Naive thymus-derived CD8-positive, alpha-beta T cell (primary cell): ENCODE measurements at places on chromosomes 6 and 20. TPM values are rescaled to one million over a fixed set of nuclear protein-coding genes. Genes with fewer than 3 reads are reported as not detected.

- no peak for DNase-seq
Observed at GRCh38 chr6:24981386-24981760, 45.6 kb upstream of the RIPOR2 start.

- no peak for DNase-seq
Observed at GRCh38 chr6:167219967-167220512, 62.3 kb upstream of the GPR31 start.

Gene DOK5
- total RNA-seq: not detected

GRCh38 chr20:49278818-49279676 is 1.2 kb upstream of the ZNFX1 start:
- DNase-seq: no peak

Gene RSPH9
- not detected for total RNA-seq

- DNase-seq: no peak
Observed at GRCh38 chr20:34979366-34980153, 23.9 kb downstream of the MYH7B start.

DNA sequence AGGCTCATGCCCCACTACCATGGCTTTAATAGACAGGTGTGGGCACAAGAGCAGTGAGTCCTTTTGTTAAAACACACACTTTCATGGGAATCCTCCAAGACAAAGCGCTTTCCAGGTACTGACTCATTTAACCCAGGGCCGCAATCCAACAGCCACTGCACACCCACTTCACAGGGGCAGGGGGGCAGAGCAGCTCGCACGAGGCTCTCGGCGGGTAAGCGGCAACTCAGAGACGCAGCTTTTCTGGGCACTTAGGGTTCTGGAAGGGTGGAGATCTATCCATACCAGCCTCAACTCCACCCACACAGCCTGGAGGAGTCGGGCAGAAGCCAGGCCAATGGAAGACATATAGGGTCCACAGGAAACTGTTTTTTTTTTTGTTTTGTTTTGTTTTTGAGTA is 28.6 kb downstream of the PSMG4 start:
- no peak for DNase-seq

DNA sequence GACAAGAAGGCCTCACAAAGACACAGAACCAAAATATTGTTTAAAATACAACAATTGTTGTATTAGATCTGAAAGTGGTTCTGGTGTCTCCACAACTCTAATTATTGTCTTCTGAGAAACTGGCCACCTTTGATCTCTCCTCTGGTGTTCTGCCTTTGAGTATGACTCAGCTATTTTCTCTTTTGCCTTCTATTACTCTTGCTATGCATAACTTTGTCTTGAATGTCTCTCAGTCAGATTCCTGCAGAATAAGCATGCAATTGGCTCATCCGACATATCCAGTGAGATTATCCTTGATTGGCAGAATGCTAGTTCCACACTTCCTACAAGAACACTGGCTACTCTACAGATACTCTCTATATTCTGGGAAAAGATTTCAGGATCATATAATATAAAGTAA is 14.3 kb upstream of the EPM2A start:
- no peak for DNase-seq

GRCh38 chr6:144729502-144729901 is 444.4 kb downstream of the UTRN start:
- DNase-seq: no peak

DNA sequence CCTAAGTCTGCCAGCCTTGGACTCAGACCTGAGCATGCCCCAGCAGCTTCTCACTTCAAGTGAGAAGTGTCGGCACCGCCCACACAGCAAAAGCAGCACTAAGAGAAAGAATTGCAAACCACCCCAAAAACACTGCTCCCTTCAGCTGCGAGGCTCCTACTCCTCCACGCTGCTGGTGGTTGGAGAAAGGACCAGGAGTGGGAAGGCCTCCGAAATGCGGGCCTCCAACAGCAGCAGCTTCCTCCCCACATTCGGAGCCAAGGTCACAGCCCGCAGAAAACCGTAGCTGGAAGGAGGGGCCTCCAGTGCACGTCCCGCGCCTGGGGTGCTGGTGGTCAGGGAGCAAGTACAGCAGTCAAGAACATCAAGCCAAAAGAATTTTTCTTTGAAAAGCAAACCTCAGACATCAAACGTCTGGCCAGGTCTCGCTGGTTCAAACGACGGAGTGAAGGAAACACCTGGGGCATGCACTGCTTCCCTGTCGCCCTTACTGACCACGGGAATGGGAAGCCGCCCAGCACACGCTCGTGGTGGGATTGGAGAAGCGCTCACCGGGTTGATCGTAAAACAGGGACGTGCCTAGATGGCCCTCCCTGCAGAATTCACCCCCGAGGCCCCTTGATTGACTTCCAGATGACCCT is 185.6 kb upstream of the CST7 start:
- no peak for DNase-seq

- DNase-seq: no peak
Observed at GRCh38 chr20:20761301-20761700, 48.9 kb upstream of the RALGAPA2 start.

Gene FGD2
- total RNA-seq: 7.2 TPM

Gene PPP1R3D
- 8.1 TPM for total RNA-seq

DNA sequence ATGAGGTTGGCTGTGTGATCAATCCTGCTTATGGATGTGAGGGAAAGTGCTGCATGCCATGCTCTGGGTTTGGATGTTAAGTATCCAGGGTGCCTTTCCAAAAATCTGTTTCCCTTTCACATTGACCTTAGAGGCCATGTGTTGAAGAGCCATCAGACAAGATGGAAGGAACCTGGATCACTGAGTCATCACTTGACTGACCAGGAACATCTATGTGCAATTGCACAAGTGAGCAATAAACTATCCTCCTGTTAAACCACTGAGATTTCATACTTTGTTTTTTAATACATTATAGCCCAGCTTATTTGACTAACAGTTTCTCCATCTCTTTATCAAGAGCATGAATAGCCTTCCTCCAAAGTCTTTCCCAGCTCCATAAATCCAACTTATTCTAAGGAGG is 17.8 kb upstream of the TMEM14A start:
- no peak for DNase-seq

DNA sequence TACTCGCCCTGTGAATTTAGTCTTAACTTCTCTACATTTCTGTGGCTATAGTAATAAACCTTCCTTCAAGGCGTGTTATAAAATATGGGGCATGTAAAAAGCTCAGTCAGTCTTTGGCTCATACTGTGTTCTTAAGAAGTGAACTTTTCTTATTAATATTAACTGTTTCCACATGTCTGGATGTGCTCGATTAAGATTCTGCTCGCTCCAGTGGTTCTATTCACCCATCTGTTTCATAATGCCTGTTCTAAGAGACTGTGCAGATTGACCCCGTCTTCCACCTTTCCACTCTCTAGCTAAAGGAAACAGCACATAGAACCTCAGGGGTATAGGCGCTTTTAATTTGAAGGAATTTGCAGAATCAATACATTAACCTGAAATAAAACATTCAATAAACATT is 99.9 kb downstream of the L3MBTL3 start:
- DNase-seq: no peak

DNA sequence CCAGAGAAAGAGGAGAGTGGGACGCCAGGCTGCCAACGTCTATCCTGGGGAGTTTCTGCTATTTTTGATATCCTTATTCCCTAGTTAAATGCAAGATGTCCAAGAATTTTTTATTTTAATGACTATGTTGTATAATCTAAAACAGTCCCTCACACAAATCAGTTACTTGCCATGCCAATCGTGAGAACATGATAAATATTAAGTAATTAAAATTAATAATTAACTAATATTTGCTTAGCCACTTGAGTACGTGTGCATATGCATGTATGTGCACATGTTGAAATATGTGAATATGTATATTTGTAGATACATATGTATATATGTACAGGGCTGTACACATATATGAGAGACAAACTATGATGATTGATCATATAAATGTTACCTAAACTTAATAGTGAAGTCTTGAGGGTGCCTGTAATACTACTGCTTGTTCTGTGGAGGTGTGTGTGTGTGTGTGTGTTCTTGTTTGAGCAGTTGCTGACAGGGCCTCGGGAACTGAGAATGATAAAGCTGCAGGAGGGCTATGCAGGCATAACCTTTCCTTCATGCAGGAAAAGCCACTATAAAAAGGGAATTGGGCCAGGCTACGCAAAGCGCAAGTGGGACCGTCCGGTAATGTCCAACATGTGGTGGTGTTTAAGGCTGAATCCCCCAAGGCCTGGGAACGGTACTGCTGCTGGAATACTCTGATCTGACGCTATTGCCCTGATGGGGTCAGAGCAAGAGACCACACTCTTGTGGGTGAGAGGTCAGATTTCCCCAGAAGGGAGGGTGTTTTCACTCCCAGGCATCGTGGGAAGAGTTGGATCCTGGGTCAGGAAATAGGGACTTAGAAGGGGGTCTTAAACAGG is 148.3 kb upstream of the TBX18 start:
- DNase-seq: no peak

GRCh38 chr6:129901910-129902309 is 40.8 kb upstream of the TMEM244 start:
- no peak for DNase-seq

DNA sequence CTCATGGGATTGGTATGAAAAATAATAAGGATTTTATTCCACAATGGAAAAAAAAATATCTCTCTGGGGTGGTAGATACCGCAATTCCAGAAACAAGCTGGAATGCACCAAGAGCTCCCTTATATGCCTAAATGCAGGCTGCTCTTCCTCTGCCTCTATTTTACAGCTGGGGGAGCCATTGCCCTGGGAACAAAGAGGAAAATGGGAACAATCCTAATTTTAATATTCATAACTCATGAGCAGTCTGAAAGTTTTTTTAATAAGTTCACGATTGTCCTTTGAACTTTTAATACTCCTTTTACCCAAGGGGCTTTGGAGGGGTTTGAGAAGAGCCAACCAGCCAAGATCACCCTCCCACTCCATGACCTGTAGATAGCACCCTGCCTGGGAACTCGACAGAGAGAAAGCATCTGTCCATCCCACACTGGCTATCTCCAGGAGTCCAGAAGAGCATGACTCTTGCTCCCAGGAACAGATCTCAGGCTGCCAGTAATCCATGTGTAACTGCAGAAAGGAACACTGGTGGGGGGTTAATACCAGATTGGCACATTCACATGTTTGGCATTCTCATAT is 74.7 kb downstream of the CD83 start:
- DNase-seq: no peak

DNA sequence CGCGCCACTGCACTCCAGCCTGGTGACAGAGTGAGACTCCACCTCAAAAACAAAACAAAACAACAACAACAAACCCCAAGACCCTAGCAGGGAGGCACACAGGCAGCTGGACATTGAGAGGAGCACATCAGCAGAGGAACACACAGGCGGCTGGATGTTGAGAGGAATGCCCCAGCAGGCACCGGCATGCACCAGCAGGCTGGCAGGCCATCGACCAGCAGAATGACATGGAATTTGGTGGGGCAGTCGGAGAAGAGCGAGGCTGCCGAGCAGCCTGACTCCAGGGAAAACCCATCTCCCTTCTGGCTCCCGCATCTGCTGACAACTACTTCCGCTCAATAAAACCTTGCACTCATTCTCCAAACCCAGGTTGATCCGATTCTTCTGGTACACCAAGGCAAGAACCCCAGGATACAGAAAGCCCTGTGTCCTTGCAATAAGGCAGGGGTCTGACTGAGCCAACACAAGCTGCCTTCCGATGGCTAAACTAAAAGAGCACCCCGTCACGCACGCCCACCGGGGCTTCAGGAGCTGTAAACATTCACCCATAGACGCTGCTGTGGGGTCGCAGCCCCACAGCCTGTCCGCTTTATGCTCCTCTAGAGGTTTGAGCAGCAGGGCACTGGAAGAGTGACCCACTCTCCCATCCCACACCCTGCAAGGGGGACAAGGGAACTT is 60.2 kb downstream of the SLC22A23 start:
- no peak for DNase-seq

- DNase-seq: no peak
Observed at GRCh38 chr6:47447722-47448121, 29.9 kb upstream of the CD2AP start.

GRCh38 chr6:32501016-32501415 is 29.1 kb downstream of the HLA-DRB5 start:
- DNase-seq: no peak

DNA sequence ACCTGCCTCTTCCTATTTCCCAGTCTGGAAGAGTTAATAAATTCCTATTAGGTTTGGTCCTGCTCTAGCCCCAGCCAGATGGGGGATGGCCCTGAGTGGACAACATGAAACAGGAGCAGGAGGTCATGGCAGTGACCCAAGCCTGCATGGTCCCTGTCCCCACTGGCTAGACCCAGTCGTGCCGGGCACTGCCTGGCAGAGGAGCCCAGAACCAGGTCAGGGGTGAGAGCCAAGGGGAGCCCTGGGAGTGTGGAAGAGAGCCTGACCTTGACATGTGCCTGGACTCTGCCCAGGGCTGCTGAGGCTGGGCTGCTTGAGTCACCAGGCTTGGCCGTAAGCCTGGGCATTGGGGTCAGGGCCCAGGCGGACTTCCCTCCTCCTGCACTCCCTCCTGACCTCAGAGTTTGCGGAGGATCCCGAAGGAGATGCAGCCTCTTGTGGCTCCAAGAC is 3.6 kb downstream of the AVP start:
- DNase-seq: no peak

Gene COL9A1
- total RNA-seq: not detected

DNA sequence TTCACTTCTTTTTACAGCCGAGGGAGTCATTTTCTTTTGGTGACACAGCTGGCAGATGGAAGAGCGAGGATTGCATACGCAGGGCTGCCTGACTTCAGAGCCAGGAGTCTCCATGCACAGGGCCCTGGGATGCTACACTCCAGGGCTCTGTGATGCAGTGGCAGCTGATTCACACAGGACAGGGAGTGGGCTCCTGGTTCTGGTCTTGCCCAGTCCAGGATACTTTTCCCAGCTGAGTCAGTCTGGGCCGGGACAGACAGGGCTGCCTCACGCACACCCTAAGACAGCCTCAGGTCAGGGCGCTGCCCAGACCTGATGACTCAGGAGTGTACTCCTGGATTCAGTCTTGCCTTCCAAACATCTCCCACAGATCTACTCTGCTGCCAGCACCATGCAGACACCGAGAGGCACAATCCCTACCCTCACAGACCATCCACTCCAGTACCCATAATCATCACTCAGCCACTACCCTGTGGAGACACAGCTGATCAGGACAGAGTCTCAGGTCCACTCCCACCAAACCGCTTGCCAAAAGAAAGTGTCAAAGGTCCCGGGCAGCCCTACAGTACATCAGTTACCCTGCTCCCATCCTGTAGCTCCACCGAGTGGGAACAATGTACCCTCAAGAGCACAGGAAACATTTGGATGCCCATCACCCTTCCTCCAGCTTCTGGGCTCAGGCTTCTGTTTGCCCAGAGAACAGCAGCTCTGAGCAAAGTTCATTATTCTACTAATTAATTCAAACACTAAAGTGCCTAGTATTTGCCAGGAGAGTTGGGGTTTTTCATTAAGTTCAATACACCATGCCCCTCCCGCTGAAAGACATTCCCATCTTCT is 11.5 kb downstream of the SDC4 start:
- DNase-seq: no peak

Gene SIM1
- total RNA-seq: not detected

Gene WFDC12
- total RNA-seq: not detected

- DNase-seq: no peak
Observed at GRCh38 chr6:72784581-72784980, 162.7 kb downstream of the KCNQ5 start.

GRCh38 chr20:47351643-47352331 is 4.7 kb downstream of the ZMYND8 start:
- no peak for DNase-seq

GRCh38 chr6:16805243-16805950 is 44.1 kb upstream of the ATXN1 start:
- DNase-seq: no peak

- no peak for DNase-seq
Observed at GRCh38 chr6:53461696-53462095, 83.2 kb downstream of the GCLC start.
